Daoy (cell line): ENCODE measurements at places on chromosomes 1 and 21. TPM values are rescaled to one million over a fixed set of nuclear protein-coding genes. Genes with fewer than 3 reads are reported as not detected.

The TENT5C gene
- under 0.01 TPM in 1 of 2 replicates, not detected in the other for total RNA-seq

The ALG14 gene
- 2.8 and 3.1 TPM in 2 replicates for total RNA-seq

The CNN3 gene
- total RNA-seq, result 447 and 452 TPM in 2 replicates

The S100A8 gene
- total RNA-seq, result not detected in 2 replicates

The FCMR gene
- 0.23 TPM in 1 of 2 replicates, not detected in the other for total RNA-seq

The WNT4 gene
- total RNA-seq, result 0.29 TPM in 1 of 2 replicates, not detected in the other

The KLF17 gene
- total RNA-seq, result not detected in 2 replicates

The HOOK1 gene
- total RNA-seq, result 1.1 and 2.7 TPM in 2 replicates

DNA sequence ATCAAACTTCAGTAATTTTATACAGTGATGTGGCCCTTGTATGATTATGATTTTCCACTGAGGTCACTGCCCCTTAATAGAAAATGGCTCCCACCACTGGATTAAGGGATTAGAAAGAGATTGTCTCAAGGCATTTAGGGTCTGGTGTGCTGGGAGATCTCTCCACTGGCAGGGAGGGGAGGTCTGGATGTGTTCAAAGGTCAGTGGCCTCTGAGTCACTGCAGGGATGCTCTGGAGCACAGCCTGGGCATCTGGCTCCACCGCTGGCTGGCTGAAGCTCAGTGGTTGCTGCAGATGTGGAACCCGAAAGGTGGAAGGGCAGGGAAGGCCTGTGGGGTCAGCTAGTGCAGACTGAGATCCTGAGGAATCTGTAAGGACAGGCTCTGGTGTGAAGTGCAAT, 18.3 kb upstream of the CHI3L1 start:
- no peak for DNase-seq

- peak; percentile 81 for DNase-seq
Measured at GRCh38 chr1:15272009-15272781, 25.2 kb downstream of the FHAD1 start.

DNA sequence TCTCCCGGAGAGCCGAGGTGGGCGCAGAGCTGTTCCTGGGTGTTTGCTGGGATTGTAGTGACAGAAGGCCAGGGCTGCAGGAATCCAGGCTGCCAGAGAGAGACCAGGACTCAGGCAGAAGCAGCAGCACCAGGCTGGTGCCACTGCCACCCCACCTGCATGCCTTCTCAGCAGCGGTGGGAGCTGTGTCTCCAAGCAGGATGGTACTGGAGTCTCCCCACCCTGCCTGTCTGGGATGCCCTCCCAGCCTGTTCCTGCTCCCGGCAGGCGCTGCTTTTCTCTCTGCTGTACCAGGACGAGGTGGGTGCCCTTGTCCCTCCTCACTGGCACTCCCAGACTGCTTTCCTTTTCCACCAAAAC, 4.5 kb upstream of the HES4 start:
- no peak for DNase-seq

- DNase-seq, result peak; percentile 79
Measured at GRCh38 chr1:236685917-236686814, at the start of gene ACTN2. TSS of gene ACTN2 (plus strand) at chr1:236686499. CDS start at chr1:236686674, 175 bp downstream.

DNA sequence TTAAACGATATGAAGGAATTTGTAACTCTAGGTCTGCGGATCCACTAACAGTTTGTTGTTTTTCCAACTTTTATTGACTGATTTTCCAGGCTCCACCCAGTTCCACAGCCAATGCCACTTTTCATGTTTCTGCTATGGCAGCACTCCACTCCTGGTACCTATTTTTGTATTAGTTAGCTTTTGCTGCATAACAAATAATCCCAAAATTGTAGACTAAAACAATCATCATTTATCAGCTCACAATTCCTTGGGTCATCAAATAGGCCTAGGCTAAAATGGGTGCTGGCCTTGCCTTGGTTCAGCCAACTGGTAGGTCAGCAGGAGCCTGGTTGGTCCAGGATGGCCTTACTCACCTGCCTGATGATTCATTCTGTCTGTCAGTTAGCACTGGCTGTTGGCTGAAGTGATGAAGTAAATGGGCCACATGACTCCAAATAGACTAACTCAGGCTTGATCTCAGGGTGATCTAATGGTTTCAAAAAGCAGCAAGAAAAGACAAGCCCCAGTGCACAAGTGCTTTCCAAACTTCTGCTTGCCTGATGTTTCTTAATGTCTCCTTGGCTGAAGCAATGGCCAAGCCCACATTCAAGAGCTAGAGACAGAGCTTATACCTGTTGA, 3.2 kb upstream of the C8B start:
- DNase-seq, result no peak

GRCh38 chr1:54108156-54108555, 44.6 kb downstream of the CDCP2 start:
- no peak for DNase-seq

DNA sequence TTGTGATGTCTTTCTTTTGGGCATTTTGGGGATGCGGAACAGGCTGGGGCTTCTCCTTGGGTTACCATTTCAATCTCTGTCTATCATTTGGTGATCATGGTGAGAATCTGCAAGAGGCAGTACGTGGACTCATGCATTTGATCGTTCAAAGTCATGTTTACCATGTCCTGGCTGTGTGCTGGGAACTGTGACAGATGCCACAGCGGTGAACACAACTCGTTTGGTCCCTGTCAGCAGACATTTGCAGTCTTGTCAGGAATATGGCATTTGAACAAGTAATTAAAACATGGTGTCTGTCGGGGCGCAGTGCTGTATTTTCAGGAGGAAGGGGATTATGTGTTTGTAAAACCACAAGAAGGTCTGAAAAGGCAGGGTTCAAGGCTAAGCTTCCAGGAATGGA, 103.3 kb upstream of the IGSF21 start:
- DNase-seq, result no peak

DNA sequence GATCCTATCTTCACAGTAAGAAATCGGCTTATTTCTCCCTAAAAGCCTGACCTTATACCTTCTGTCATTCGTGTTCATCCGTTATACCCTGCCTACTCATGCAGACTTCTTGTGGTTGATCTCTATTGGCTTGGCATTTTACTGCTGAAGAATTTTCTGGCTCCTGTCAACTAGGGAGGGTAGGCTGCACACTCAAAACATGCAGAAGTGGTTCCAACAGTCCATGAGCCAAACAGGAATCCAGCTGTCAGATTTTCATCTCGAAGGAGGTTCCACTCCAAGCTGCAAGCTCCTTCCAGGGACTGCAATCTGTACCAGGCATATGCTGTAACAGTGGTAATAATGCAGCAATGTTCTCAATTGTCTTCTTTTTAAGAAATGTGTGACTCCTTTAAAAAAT, 10.1 kb downstream of the DNAJC11 start:
- DNase-seq, result no peak

- DNase-seq, result no peak
Measured at GRCh38 chr21:15274701-15275485, 210.1 kb upstream of the NRIP1 start.

GRCh38 chr1:169160845-169161495, 54.5 kb downstream of the ATP1B1 start:
- DNase-seq, result no peak

DNA sequence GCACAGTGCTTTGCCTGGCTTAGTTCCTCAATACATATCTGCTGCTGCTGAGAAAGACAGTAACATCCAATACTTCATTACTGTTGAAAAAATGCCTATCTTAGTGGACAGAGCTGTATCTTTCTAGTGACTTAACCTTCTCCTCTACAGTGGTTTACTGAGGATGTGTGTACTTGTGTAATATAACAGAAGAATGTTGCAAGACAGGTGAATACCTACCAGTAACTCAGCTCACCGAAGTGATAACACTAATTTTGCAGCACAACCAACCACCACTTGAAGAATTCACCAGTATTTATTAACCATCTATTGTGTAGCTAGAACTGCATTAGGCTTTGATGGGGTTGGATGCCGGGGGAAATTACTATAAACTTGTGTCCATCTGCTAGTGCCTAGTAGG, 16.6 kb upstream of the TNN start:
- DNase-seq, result no peak

DNA sequence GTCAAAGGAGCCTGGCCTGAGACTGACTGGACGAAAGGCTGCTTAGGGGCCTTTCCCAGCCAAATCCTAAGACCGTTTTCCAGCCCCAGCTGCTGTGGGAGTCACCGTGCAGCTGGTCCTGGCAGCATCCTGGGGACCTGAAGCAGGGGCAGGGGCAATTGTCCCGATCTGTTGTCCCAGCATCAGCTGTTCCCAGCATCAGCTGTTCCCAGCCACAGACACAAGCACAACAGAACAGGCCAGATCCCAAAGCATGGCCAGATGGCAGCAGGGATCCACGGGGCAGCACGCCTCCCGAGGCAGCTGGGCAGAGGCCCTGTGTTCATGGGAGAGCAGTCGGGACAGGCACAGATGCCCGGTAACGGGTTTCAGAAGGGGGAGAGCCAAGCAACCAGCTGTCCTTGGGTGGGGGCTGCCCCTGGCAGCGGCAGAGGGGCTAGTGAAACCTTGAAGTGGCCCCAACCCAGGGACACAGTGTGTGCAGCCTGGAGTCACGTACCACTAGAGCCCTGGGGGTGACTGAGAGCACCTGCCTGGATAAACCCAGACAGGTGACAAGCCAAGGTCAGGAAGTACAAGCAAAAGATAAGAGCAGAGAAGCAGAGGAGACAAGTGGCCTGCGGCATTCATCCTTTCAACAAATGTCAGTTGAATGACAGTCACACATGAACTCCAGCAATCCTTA, 13.3 kb downstream of the CELA2B start:
- DNase-seq, result no peak

- no peak for DNase-seq
Measured at GRCh38 chr1:13945856-13946255, 245.9 kb downstream of the PRDM2 start.

- DNase-seq, result no peak
Measured at GRCh38 chr1:74502858-74503257, 9.6 kb downstream of the LRRC53 start.

DNA sequence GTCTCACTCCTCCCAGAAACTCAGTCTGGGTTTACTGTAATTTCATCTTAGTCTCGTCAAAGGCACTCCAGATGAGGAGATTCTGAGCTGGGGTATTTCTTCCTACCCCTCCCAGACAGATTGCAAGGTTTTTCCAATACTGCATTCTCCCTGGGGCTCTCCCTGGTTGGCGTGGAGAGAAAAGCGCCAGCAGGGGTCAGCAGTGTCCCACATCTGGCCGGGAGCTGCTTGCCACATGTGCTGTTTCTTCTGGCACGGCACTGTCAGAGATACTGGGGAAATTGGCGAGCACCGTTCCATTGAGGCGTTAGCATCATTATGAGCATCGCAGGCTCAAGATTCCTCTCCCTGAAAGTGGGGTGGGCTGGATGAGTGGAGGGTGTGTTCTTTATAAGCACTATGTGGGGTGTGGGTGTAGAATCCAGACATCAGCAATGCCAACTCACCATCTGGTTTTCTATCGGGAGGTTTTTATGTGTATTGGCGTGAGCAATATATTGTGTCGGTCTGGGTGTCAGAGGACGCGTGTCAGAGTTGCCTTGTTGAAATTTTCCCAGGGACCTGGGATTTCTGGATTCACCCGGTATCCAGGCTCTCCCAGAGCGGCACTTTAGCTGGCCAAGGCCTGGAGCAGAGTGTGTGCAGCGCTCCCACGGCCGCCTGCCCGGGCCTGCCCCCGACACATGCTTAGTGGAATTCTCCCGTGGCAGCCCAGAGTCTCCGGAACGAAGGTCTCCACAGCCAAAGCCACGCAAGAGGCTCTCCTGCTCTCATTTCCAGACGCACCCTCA, 8.0 kb upstream of the NAV1 start:
- DNase-seq, result peak; percentile 89

DNA sequence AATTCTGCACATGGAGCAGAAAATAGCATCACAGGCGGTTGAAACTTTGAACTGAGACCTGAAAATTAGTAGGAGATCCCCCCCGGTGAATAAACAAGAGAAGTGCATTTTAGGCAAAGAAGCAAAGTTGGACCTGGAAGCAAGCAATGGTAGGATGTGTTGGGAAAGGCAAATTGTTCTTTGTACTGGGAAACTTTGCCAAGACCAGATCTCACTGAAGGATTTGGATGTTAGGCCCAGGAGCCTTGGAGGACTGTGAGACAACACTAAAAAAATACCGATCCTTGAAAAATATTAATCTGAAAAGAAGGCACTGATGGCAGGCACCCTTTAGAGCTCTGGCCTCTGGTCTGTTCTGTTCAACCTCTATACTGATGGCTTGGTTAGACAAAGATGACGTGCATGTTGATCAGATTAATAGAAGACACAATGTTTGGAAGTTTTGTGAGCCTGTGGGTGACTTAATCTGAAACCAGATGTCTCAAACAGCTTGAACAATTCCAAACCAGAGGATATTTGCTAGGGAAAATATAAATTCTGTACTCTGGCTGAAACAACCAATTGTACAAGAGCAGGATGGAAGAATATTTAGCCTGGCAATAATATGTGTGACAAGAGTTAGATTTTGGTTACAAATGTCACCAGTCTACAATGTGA, 108.4 kb downstream of the ROR1 start:
- DNase-seq, result no peak

- no peak for DNase-seq
Measured at GRCh38 chr1:89287181-89288050, 14.8 kb upstream of the GBP5 start.

GRCh38 chr1:164853146-164853545, 294.2 kb downstream of the PBX1 start:
- no peak for DNase-seq

- no peak for DNase-seq
Measured at GRCh38 chr1:237227476-237227875, 185.5 kb downstream of the RYR2 start.

GRCh38 chr1:205530116-205530515, 25.6 kb downstream of the CDK18 start:
- peak; percentile 71 for DNase-seq

DNA sequence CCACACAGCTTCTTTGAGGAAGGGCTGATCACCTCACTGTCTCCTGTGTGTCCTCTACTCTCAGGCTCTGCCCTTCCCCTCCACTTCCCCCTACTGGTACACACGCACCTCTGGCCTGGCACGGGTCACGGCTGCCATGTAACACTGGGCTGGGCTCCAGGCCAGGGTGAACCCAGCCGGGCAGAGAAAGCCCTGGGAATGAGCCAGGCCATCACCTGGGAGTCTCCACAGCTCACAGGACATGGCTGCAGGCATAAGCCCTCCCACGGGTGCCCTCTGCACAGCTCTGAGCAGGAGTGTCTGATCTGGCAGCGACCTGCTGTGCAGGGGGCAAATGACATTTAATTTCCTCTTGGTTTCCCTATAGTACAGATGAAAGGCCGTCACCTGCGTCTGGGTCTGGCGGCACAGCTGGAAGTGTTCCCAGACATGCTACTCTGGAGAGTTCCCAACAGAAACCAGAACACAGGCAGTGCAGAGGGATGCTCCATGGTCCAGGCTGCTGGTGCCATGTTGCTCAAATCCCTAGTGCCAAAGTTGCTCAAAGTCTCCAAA, 61.2 kb downstream of the ERI3 start:
- no peak for DNase-seq

- peak; percentile 87 for DNase-seq
Measured at GRCh38 chr1:23980728-23981070, 572 bp upstream of the SRSF10 start.

- DNase-seq, result no peak
Measured at GRCh38 chr1:154831462-154831861, 38.6 kb downstream of the KCNN3 start.

- peak; percentile 31 for DNase-seq
Measured at GRCh38 chr1:103516693-103517092, 8.8 kb upstream of the RNPC3 start.

- peak; percentile 84 for DNase-seq
Measured at GRCh38 chr1:206479183-206480125, 9.2 kb downstream of the IKBKE start.

GRCh38 chr1:242870966-242871365, 346.5 kb upstream of the PLD5 start:
- DNase-seq, result no peak
